ENCODE measurements at places on chromosomes 2 and 18. TPM values are rescaled to one million over a fixed set of nuclear protein-coding genes. Genes with fewer than 3 reads are reported as not detected.

ACAA2 gene
- 21.8 TPM for total RNA-seq

CLHC1 gene
- 52.7 TPM for total RNA-seq

FBXO15 gene
- 0.76 TPM for total RNA-seq

RAB1A gene
- total RNA-seq: 153 TPM

CDCA7 gene
- total RNA-seq: 31.0 TPM

USP40 gene
- total RNA-seq: 14.7 TPM

TMEM178A gene
- not detected for total RNA-seq

CDK15 gene
- 0.55 TPM for total RNA-seq

GRCh38 chr2:28336982-28337627 lies 55.6 kb upstream of the FOSL2 start:
- DNase-seq: no peak
- no peaks in the 10 kb centered on the region for H3K27me3 ChIP-seq
- peak overlapping the region; percentile 75 for H3K27ac ChIP-seq
- H3K36me3 ChIP-seq: no peaks in the 10 kb centered on the region
- no peak overlapping the region for H3K4me3 ChIP-seq
- H3K4me1 ChIP-seq: no peaks in the 10 kb centered on the region

DNA sequence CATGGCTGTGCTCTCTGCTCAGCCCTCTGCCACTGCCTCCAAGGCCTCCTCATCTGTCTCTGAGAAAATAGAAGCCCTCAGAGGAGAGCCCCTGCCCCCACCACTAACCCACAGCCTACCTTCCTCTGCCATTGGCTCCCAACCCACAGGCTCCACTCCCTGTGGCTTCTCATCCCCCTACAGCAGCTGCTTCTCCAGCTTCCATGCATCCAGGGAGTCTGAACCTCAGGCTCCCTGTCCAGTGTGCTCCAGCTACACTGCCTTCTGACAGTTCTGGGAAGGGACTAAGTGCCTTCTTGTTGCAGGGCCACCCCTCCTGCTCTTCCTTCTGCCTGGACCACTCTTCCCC lies 29.3 kb downstream of the COL6A3 start:
- no peak overlapping the region for H3K4me3 ChIP-seq
- DNase-seq: no peak
- no peaks in the 10 kb centered on the region for H3K36me3 ChIP-seq
- H3K27me3 ChIP-seq: no peaks in the 10 kb centered on the region
- peak overlapping the region; percentile 76 for H3K27ac ChIP-seq

DNA sequence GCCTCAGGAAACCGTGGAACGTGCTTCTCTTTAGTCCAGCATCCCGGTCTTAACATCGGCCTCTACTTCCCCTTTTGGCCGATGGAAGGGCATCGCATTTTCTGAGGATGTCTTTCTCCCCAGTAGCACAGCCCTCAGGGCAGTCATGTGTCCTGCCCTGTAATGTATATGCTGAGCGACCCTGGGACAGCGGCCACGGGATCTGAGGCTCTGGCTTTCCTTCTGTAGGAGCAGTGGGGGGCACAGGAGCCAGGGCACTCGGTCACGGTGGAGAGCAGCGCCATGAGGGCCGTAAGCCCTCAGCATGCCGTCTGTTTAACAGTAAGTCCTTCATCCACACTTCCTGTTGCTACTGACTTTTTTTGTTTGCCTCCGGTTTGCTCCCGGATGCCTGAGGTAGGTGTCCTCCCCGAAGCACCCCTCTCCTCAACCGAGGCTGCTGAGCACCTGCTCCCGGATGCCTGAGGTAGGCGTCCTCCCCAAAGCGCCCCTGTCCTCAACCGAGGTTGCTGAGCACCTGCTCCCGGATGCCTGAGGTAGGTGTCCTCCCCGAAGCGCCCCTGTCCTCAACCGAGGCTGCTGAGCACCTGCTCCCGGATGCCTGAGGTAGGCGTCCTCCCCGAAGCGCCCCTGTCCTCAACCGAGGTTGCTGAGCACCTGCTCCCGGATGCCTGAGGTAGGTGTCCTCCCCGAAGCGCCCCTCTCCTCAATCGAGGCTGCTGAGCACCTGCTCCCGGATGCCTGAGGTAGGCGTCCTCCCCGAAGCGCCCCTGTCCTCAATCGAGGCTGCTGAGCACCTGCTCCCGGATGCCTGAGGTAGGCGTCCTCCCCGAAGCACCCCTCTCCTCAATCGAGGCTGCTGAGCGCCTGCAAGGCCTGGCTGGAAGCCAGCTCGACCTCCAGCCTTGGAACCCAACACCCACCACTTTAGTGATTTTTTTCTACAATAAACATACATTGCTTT lies 169.3 kb downstream of the HDAC4 start:
- no peaks in the 10 kb centered on the region for H3K4me1 ChIP-seq
- H3K27me3 ChIP-seq: no peaks in the 10 kb centered on the region
- DNase-seq: no peak

DNA sequence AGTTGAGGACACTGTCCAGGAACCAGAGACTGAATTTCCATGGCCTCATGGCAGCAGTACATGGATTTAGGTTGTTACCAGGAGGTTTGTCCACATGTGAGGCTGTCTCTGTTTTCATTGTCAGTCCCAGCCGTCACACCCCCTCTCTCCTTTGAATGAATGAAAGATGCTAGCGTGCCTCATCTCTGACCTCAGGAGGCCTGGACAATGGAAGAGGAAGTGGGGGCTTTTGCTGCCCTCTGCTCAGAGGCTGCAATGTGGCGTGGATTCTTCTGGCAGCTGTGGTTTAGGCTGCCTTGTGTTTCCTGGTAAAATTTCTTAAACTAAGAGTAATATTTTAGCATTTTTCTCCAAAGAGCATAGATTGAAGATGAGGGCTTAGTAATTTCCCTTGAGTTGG lies 47.5 kb downstream of the RAB31 start:
- no peak for DNase-seq
- H3K36me3 ChIP-seq: no peaks in the 10 kb centered on the region
- no peak overlapping the region for H3K4me3 ChIP-seq

GRCh38 chr18:3111523-3112240 lies 98.7 kb upstream of the LPIN2 start:
- no peaks in the 10 kb centered on the region for H3K36me3 ChIP-seq
- H3K4me1 ChIP-seq: no peaks in the 10 kb centered on the region
- no peak for DNase-seq
- no peaks in the 10 kb centered on the region for H3K27me3 ChIP-seq
- no peak overlapping the region for H3K4me3 ChIP-seq
- no peak overlapping the region for H3K27ac ChIP-seq

DNA sequence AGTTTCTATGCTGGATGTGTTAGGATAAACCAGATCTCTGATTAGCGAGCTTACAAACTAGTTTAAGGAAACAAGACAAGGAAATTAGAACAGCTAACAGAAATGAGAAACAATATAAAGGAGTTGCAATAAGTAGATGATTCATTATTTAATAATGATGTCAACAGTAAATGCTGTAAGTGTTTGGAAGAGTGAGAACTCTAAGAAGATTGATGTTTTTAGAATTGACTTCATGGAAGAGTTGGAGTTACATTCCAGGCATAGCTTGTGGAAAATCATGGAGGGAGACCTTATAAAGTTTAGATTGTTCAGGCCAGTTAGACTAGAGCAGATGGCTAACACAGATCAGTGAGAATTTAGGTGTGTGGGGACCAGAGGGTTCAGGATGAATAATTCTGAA lies 32.6 kb downstream of the PPP1R1C start:
- no peaks in the 10 kb centered on the region for H3K36me3 ChIP-seq
- H3K4me3 ChIP-seq: no peak overlapping the region

DNA sequence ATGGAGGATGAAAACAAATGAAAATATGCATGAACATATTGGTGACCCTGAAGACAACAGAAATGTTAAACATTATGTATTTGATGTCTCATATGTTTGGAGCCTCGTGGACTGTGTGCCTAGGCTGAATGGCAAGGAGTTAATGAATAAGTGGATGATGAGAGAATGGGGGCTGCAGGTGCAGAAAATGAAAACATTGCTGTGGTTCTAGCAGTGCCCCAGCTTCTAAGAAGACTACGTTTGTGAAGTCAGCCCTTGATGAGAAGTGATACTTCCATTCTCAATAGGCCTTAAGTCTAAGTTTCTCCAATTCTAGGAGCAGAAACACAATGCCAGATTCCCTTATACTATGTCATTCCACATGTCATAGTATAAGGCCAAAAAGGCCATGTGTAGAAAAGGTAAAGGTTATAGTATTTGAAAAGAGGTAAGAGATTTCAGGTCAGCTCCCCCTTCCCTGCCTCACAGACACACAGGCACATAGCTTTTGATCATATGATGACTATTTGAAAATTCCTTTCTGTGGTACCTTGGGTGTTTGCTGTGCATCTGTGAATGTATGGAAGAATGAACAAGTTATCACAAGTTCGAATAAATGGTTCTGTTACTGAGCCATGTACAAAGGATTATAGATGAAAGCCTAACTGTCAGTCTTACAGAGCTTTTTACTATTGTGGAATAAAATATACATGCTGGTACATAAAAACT lies 280.8 kb downstream of the SETBP1 start:
- H3K27ac ChIP-seq: no peak overlapping the region
- no peak overlapping the region for H3K4me3 ChIP-seq
- no peaks in the 10 kb centered on the region for H3K27me3 ChIP-seq
- H3K4me1 ChIP-seq: no peaks in the 10 kb centered on the region
- no peak for DNase-seq

- no peak for DNase-seq
- no peaks in the 10 kb centered on the region for H3K27me3 ChIP-seq
- H3K27ac ChIP-seq: no peak overlapping the region
- H3K36me3 ChIP-seq: no peaks in the 10 kb centered on the region
- H3K4me1 ChIP-seq: no peaks in the 10 kb centered on the region
Observed at GRCh38 chr2:240797500-240797895, 22.5 kb downstream of the KIF1A start.

DNA sequence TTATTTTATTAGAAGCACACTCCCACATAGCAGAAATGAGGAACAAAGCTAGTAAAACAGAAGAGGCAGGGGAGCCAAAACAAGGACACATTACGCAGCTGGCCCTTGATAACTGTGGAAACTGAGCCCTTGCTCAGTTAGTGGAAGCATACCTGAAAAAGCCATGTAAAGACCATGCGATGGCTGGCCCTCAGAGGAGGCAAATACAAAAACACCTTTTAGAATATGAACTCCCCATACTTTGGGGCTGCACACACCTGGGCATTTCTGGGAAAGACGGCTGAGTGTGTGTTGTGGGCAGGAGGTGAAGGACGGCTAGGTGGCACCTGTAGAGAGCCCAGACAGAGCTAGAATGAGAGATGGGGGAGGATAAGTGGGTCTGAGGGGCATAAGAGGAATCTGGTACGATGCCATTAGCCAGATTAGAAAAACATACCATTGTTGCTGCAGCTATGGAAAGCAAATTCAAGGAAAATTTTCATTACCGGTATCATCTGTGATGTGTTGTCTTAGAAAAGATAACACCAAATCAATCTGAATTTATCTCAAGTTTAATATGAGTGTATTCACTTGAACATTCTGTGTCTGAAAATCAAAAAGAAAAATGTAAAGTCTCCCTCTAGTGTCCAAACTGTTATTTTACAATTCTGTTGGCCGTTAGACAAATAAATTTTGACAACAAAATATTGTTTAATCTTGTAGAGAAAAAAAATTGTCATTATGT lies 45.2 kb upstream of the SULT1C3 start:
- DNase-seq: no peak
- no peaks in the 10 kb centered on the region for H3K4me1 ChIP-seq
- H3K27ac ChIP-seq: no peak overlapping the region
- no peaks in the 10 kb centered on the region for H3K36me3 ChIP-seq
- no peak overlapping the region for H3K4me3 ChIP-seq

GRCh38 chr2:225122007-225122406 lies 79.7 kb upstream of the DOCK10 start:
- DNase-seq: no peak
- H3K4me3 ChIP-seq: no peak overlapping the region

DNA sequence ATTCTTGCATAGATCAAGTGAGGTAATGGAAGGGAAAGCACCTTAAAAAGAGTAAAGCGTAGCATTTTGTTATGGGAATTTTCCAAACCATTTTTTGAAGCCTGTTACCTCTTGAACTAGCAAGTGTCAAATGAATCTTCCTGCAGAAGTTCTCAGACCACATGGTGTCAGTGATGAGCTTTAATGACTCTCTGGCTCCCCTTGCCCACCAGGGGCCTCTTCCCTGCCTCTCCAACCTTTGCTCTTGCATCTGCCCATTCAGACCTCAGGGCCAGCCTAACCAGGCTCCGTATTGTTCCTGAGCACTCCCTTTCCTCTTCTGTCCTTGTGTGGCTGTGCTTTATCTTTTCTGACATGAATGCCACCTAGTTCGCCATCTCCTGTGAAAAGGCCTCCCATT lies 155.9 kb downstream of the DIS3L2 start:
- H3K27me3 ChIP-seq: no peaks in the 10 kb centered on the region
- no peak overlapping the region for H3K27ac ChIP-seq
- H3K4me1 ChIP-seq: no peaks in the 10 kb centered on the region
- no peak for DNase-seq
- H3K36me3 ChIP-seq: no peaks in the 10 kb centered on the region

- H3K4me1 ChIP-seq: no peaks in the 10 kb centered on the region
- no peak overlapping the region for H3K4me3 ChIP-seq
- no peak for DNase-seq
Observed at GRCh38 chr2:229044581-229044980, 226.5 kb downstream of the PID1 start.

DNA sequence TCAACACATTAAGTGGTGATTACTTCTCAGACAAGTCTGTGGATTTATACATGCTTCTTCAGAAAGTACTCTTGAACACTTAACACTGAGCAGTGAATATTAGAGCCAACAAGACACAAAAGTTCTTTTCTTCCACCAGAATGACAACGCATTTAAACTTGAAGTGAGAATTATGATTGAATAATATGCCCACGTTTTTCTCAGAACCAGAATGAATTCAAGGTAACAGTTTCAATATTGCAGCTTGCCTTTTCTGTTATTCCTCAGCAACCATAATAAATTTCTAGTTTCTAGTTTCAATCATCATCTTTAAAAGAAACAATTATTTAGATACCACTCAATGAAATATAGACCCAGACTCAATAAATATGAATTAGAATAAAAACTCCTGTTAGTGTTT lies 547.0 kb downstream of the NUP35 start:
- H3K36me3 ChIP-seq: no peaks in the 10 kb centered on the region
- H3K4me3 ChIP-seq: no peak overlapping the region
- no peak for DNase-seq
- no peaks in the 10 kb centered on the region for H3K27me3 ChIP-seq
- no peaks in the 10 kb centered on the region for H3K4me1 ChIP-seq
- no peak overlapping the region for H3K27ac ChIP-seq

DNA sequence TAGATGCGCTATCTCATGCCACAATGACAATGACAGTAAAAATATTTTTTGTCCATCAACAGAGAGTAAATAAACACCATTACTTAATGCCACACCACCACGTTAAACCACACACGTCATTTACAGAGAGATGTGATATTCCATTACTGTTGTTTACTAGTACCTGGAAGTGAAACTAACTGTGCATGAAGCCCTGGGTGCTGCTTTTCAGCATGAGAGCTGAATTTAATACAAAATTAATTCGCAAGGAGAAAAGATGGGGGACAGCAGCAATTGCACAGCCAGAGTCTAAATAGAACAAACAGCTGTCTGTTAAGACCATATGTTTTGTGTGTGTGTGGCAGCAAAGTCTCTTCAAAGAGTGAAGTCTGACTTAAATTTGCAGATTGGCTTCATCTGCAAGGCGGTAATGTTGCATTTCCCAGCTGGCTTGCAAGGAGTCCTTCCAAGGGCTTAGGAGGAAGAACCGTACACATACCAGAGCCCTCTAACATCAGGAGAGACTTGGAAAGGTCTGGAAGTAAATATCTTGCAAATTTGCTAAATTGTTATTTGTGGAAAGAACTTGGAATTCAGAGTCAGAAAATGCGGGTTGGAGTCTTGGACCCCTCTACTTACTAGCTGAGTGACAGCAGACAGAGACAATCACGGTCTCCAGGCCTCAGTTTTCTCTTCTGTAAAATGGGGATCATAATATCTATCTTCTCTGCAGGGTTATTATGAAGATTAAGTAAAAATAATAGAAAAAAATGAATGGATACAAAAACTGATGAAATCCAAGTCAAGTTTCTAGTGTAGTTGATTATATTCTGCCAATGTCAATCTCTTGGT lies 127.6 kb downstream of the ALPK2 start:
- no peaks in the 10 kb centered on the region for H3K27me3 ChIP-seq
- H3K4me1 ChIP-seq: no peaks in the 10 kb centered on the region
- no peak overlapping the region for H3K27ac ChIP-seq
